Psoas muscle (tissue), 8 donors: ENCODE measurements at places on chromosomes 7 and 10.

GRCh38 chr7:84181628-84182027 is 13.0 kb downstream of the SEMA3A start:
- DNase-seq = no peak

DNA sequence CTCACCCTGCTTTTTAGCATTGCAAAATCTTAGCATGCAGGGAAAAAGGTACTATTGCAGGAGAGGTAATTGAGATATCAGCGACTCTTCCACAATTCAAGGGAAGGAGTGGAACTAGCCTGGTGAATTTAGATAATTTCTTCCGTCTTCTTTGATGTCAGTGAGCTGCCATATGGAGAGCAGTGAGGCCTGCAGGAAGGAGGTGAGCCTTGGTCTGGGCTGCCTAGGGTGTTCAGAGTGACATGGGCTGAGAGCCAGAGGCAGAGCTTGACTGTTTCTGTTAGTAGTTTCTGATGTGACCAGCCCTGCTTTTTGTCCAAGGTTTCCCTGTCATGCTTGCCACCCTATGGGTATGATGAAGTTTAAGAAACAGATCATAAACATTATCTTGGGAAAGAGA is 28.6 kb downstream of the KAT6B start:
- no peak for DNase-seq

DNA sequence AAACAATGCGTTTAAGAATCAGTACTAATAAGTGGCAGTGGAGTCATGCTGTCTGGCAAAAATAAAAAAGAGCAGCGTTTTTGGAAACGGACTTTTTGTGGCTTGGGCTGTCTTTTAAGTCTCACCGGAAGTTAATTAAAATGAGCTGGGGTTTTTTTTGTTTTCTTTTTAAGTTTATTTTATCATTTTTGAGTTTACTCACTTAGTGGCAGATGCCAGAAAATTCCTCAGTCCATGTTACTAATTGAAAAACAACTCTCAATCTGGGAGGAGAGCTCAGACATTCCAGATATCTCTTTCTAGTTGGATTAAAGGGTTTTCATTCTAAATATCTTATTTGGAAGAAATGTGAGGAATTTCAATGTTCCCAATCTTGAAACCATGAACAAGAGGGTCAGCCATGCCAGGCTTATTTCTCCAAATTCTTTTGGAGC is 133.8 kb upstream of the AGR3 start:
- DNase-seq = no peak

DNA sequence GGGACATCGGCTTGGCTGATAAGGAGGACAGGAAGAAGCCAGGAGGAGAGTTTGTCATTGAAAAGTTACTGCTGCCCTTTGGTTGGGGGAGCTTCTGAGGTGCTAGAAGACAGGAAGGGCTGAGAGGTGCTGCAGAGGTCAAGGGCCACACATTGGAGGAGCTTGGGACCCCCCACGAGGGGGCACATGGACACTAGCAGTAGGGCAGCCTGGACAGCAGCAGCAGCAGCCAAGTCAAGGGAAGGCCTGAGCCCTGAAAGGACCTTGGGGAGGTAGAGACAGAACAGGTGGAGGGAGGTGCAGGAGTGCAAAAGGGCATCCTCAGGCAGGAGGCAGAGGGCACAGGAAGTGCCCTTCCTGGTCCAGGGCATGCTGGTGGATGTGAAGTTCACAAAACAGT is 439.7 kb upstream of the IGFBP3 start:
- no peak for DNase-seq

DNA sequence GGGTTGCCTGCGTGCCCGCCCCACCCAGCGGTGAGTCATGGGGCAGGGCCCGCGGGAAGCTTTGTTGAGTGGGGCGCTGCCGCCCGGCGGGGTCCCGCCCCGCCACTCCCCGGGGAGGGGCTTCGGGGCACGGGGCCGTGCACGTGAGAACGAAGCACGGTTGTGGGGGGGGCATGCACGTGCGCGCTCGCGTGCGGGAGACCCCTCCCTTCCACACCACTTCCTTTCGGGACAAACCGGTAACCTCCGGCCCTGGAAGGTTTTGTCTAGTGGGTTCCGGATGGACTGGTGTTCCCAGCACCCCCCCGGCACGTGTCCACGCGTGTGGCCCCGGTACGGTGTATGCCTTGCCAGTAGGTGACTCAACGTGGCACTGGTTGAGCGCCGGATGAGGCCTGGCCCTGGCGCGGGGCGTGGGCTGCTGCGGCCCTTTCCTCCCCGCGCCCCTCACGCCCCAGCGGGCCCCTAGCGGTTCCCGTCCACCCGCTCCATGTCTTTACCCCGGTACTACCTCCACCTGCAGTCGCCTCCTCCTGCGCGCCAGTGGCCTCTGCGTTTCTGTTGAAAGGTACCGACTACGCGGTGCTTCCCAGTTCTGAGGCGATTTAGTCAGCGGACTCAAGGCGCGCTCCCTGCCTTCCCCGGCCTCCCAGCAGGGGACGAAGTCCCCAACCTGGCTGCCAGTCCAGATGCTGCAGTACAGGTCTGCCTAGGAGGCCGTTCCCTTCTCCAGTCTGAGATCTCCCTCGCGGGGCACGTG is 3.1 kb downstream of the ADIRF start:
- peak; percentile 96 for DNase-seq
